ENCODE measurements at places on chromosomes 7 and 10.

DNA sequence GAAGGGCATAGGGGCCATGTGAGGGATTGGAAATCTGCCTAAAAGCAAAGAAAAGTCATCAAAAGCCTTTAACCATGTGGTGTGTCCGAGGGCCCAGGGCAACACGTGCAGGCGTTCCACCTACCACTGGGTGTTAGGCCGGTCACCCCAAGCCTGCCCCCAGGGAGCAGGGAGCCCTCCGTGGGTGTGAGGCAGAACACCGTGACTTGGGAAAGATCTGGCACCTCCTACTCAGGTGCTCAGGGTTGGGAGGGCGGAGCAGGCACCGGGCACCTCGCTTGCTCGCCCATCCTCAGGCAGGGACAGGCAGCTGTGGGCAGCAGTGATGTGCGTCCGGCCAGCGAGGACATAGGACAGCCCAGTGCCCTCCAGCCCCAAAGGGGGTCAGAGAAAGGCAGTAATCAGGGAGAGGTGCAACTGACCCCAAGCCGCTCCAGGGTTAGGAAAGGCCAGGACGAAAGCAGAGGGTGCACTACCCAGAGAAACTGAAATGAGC, 80.7 kb upstream of the CHST15 start:
- no peak for DNase-seq

GRCh38 chr7:13894954-13895353, 94.5 kb downstream of the ETV1 start:
- no peak for DNase-seq

- DNase-seq, result no peak
Observed at GRCh38 chr7:45699726-45700390, 125.7 kb downstream of the ADCY1 start.

- no peak for DNase-seq
Observed at GRCh38 chr10:95475827-95476468, 85.2 kb downstream of the SORBS1 start.

- no peak for DNase-seq
Observed at GRCh38 chr7:47535035-47535703, 46.7 kb downstream of the TNS3 start.

- DNase-seq, result no peak
Observed at GRCh38 chr10:95276367-95277200, 14.2 kb downstream of the PDLIM1 start.

DNA sequence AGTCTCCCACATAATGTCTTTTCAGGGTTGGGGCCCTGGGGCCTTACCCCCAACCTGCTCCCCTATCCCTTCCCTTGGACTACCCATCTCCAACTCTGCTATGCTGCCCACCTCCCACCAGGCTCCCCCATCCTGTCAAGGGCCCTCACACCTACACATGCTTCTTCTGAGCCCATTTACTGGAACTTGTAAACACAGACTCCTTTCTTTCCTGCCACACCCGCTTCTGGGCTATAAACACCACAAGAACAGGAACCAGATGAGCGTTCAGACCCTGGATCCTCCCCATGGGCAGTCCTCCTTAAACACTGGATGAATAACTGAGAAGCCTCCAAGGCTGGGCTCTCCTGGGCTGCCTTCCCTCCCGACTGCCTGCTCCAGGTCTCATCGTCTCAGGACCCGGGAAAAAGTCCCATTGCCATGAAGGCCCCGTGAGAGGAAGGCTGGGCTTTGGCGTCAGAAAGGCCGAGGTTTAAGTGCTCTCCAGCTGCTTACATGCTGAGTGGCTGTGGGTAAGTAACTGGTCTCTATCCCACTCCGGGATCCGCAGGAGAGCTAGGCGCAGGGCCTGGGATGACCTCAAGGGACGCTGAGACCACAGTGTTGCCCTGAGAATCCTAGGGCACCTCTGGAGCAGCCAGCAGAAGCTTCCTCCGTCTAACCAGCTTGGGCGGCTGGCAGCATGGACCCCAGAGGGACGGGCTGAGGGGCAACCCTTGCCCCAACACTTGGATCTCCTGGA, 15.6 kb upstream of the CRHR2 start:
- DNase-seq, result no peak

- DNase-seq, result no peak
Observed at GRCh38 chr7:21941611-21942141, 4.0 kb downstream of the CDCA7L start.
